Mammary microvascular endothelial cell (primary cell): ENCODE measurements at places on chromosomes 7 and 10. TPM values are rescaled to one million over a fixed set of nuclear protein-coding genes. Genes with fewer than 3 reads are reported as not detected.

FRMD4A gene
- total RNA-seq, result 66.2 and 75.3 TPM in 2 replicates

SPDYE16 gene
- total RNA-seq, result 0.07 TPM in 1 of 2 replicates, not detected in the other

SAP25 gene
- not detected in 2 replicates for total RNA-seq

ITPRID1 gene
- not detected in 2 replicates for total RNA-seq

ENTPD1 gene
- 3.5 and 6.2 TPM in 2 replicates for total RNA-seq

ITGA8 gene
- 0.44 and 0.53 TPM in 2 replicates for total RNA-seq

ABLIM1 gene
- 43.5 and 43.7 TPM in 2 replicates for total RNA-seq

FAM25A gene
- total RNA-seq, result not detected in 2 replicates

TSPAN33 gene
- 0.13 and 0.64 TPM in 2 replicates for total RNA-seq

DPP6 gene
- total RNA-seq, result not detected in 2 replicates

SFRP5 gene
- not detected in 2 replicates for total RNA-seq

CHRM2 gene
- total RNA-seq, result under 0.01 TPM in 1 of 2 replicates, not detected in the other

C10orf105 gene
- total RNA-seq, result not detected in 2 replicates

COL17A1 gene
- total RNA-seq, result 3.3 and 4.6 TPM in 2 replicates

MBL2 gene
- total RNA-seq, result not detected in 2 replicates

SEC61G gene
- 751 and 929 TPM in 2 replicates for total RNA-seq

INHBA gene
- 2.4 and 2.8 TPM in 2 replicates for total RNA-seq

SPDYE2 gene
- total RNA-seq, result not detected in 2 replicates

GFRA1 gene
- 3.7 and 8.2 TPM in 2 replicates for total RNA-seq

ABCB4 gene
- 2.1 TPM in 2 replicates for total RNA-seq

SEMA3D gene
- total RNA-seq, result 3.2 and 3.8 TPM in 2 replicates

IDI2 gene
- not detected in 2 replicates for total RNA-seq

WNT8B gene
- total RNA-seq, result not detected in 2 replicates

LANCL2 gene
- total RNA-seq, result 23.7 and 25.0 TPM in 2 replicates

ACSL5 gene
- total RNA-seq, result 64.3 and 64.8 TPM in 2 replicates

PPP1R9A gene
- total RNA-seq, result 0.74 and 1.5 TPM in 2 replicates

PNLIPRP3 gene
- not detected in 2 replicates for total RNA-seq

CTNNA3 gene
- total RNA-seq, result under 0.01 TPM in 1 of 2 replicates, not detected in the other

RELN gene
- total RNA-seq, result 25.9 and 27.9 TPM in 2 replicates

MUC12 gene
- not detected in 2 replicates for total RNA-seq

EPO gene
- not detected in 2 replicates for total RNA-seq

OR2A5 gene
- not detected in 2 replicates for total RNA-seq

IQUB gene
- 0.69 TPM in 1 of 2 replicates, not detected in the other for total RNA-seq

DEPP1 gene
- 32.3 and 40.5 TPM in 2 replicates for total RNA-seq

NUTM2A gene
- 0.79 and 0.93 TPM in 2 replicates for total RNA-seq

SFTPA2 gene
- not detected in 2 replicates for total RNA-seq

TFEC gene
- 8.3 and 10.9 TPM in 2 replicates for total RNA-seq

WDFY4 gene
- 2.6 and 3.5 TPM in 2 replicates for total RNA-seq

OGDHL gene
- not detected in 2 replicates for total RNA-seq

PDZD7 gene
- total RNA-seq, result 0.07 and 1.8 TPM in 2 replicates

ELN gene
- total RNA-seq, result 0.25 and 1.8 TPM in 2 replicates

CABCOCO1 gene
- total RNA-seq, result 0.10 and 0.53 TPM in 2 replicates

TFR2 gene
- under 0.01 and 0.44 TPM in 2 replicates for total RNA-seq

BLOC1S2 gene
- 68.8 and 77.6 TPM in 2 replicates for total RNA-seq

GHITM gene
- total RNA-seq, result 179 and 183 TPM in 2 replicates
